ENCODE measurements at places on chromosomes 5 and 9.

GRCh38 chr9:104831681-104832080, 67.8 kb downstream of the NIPSNAP3B start:
- peaks cover 2% of the 10 kb centered on the region for H3K27me3 ChIP-seq
- DNase-seq: peak; percentile 86
- H3K4me3 ChIP-seq: peak overlapping the region; percentile 48
- H3K4me1 ChIP-seq: peaks cover 62% of the 10 kb centered on the region
- peak overlapping the region; percentile 94 for H3K27ac ChIP-seq
- peaks cover 22% of the 10 kb centered on the region for H3K36me3 ChIP-seq

GRCh38 chr5:118603278-118603677, 385.1 kb downstream of the DTWD2 start:
- H3K27ac ChIP-seq: no peak overlapping the region
- H3K4me1 ChIP-seq: no peaks in the 10 kb centered on the region
- H3K4me3 ChIP-seq: no peak overlapping the region
- DNase-seq: no peak
- no peaks in the 10 kb centered on the region for H3K27me3 ChIP-seq
- H3K36me3 ChIP-seq: no peaks in the 10 kb centered on the region

GRCh38 chr5:127555826-127556225, 38.4 kb downstream of the PRRC1 start:
- H3K27ac ChIP-seq: no peak overlapping the region
- DNase-seq: no peak
- peaks cover 41% of the 10 kb centered on the region for H3K36me3 ChIP-seq
- H3K4me1 ChIP-seq: peaks cover 10% of the 10 kb centered on the region
- H3K27me3 ChIP-seq: no peaks in the 10 kb centered on the region

- DNase-seq: no peak
- peaks cover 2% of the 10 kb centered on the region for H3K27me3 ChIP-seq
- H3K27ac ChIP-seq: no peak overlapping the region
- H3K4me3 ChIP-seq: no peak overlapping the region
- no peaks in the 10 kb centered on the region for H3K4me1 ChIP-seq
- no peaks in the 10 kb centered on the region for H3K36me3 ChIP-seq
These were observed 1092.0 kb downstream of the MAT2B start for GRCh38 chr5:164597293-164597900.

DNA sequence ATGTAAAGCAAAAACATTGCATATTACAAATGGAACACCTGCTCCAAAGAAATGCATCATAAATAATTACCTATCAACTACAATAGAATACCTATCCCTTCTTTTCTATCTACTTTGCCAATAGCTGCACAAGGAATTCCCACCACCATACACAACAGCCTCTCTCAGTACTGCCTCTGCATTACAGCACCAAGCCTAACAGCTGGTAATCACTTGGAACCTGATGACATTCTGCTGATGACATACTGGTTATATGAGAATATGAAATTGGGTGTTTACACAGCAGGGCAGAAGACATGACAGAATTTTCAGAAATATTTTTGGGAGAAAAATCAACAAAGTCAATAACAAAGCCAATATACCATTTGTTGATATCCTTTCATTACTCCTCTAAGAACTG, 43.2 kb downstream of the PSMB7 start:
- no peak for DNase-seq
- no peaks in the 10 kb centered on the region for H3K27me3 ChIP-seq
- no peak overlapping the region for H3K27ac ChIP-seq
- peaks cover 43% of the 10 kb centered on the region for H3K4me1 ChIP-seq
- peaks cover 15% of the 10 kb centered on the region for H3K36me3 ChIP-seq

DNA sequence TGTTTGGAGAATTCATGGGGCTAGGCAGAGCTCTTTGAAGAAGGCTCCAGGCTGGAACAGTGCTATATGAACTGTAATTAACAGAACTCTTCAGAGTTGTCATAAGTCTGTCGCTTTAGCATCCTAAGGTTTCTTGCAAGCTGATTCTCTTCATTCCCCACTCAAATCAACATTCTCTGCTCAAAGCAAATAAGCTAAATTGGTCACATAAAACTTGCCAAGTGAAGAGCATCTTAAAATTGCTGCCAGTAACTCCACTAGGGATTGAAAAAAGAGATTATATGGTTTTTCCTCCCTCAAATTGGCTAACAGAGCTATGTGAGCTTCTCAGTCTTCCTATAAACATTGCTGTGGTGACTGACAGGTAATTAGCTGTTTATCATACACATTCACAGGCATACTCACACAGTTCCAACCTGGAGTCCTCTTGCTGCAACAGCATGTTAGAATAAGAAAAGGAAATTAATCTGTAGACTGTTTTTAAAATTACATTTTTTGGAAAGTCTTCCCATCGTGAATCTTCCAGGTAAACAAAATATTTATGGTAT, 298.5 kb upstream of the ATP10B start:
- H3K27ac ChIP-seq: no peak overlapping the region
- no peaks in the 10 kb centered on the region for H3K4me1 ChIP-seq
